ENCODE measurements at places on chromosomes 16 and 17.
A peak's percentile ranks its signal among the peaks of the same experiment; 100 is the strongest.

DNA sequence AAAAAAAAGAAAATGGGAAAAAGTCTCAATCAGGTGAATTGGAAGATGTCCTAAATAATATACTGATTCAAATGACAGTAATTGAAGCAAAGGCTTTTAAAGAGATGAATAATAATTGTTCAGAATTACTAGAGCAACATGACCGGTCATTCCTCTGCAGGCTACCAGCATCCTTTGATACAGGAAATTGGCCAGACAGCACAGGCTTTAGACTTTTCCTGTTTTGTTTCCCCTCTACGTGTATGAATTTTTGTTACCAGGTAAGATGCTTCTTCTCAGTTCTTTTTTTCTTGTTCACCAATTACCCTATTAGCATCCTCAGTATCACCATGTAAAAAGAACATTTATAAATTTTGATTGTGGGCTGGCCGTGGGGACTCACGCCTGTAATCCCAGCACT is 77.5 kb downstream of the RPGRIP1L start:
- DNase-seq, result no peak

DNA sequence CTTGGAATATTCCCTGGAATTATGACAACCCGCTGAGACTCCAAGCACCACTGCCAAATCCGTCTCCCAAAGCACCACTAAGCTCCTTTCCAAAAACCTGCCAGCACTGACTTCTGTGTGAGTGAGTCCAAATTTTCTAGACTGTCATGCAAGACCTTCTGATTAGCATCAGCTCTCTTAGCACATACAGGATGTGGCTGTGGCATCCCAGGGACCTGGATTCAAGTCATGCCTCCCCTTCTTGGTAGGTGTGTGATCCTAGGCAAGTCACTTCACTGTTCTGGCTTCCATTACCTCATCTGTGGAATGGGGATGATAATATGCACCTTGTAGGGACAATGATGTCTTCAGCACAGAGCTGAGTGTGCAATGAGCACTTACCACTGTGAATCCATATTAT is 38.3 kb upstream of the USP7 start:
- DNase-seq, result no peak

DNA sequence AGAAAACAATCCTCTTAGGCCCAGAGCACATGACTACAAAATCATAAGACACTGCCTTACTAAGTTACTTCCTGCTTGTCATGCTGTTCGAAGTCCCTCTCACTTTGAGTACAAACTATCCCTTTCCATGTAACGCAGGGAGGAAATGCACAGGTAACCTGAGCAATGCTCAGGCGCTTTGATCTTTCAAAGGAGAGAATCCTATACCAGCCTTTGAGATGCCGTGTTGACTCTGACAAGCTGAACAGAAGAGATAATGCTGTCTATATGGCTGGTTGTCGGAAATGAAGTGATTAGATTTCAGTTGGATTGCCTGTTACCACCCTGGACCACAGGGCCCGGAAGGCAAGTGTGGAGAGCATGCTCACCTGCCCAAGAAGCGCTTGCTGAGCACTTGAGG is 75.9 kb downstream of the CDH11 start:
- DNase-seq, result no peak

- DNase-seq, result no peak
Observed at GRCh38 chr16:8989099-8989878, 25.6 kb upstream of the USP7 start.

DNA sequence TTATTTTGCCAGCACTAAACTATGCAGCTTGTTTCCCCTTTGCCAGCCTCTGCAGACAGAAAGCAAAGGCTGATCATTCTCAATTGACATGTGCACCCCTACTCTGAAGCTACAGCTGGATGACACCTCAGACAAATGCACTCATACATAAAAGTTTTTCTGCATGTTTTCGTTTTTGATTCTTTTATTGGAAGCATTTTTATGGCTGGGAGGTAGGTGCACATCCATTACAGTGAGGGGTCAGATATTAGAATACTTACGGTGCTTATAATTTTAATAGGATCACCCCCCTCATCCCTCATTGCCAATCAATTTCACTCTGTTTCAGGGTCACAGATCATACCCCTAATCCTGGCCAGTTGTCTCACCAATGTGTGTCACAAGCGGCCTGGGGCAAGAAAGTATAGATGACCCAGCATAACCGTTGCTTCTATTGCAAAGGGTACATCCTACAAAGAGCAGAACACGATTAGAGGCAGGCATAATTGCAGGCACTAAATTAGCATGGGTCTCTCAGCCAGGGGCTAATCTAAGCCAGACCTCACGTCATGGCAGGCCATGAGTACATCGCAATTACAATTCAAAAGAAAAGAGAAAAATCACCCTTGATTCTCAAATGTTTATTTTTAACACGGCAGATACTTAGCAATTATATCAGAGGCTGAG is 89.5 kb upstream of the SOX9 start:
- no peak for DNase-seq

GRCh38 chr17:72069586-72070202 is 51.1 kb upstream of the SOX9 start:
- DNase-seq, result no peak

- no peak for DNase-seq
Observed at GRCh38 chr17:35087731-35088355, 24.3 kb upstream of the RFFL start.

DNA sequence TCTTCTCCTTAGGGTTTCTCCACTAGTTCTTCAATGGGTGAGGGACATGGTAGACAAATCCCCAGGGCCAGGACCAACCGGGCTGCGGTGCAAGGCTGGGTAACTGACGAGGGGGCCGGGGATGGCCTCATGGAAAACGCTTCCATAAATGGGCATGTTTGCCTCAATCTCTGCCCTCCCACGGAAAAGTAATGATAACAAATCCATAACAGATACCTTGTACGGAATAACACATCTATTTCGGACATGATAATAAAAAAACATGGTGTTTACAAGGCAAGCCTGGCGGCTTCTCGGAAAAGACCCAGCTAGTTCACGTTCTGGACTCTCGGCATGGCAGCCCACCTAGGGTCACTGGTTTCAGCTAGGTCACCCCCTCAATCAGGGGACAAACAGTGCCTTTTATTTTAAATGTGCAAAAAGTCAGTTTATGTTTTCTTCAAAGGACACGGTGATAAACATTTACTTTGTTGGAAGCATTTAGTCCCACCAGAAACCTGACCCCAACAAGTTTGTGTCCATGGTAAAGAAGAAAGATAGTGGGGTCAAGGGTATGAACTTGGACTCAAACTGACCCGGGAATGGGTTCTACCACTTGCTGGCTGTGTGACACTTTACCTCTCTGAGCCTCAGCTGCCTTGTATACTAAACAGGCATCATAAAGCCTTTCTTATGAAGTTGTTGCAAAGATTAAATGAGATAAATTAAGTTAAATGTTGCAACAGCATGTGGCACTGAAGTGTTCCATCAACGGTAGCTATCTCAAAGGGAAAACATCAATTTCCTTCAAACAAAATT is 1.7 kb downstream of the MYH11 start:
- DNase-seq, result no peak

DNA sequence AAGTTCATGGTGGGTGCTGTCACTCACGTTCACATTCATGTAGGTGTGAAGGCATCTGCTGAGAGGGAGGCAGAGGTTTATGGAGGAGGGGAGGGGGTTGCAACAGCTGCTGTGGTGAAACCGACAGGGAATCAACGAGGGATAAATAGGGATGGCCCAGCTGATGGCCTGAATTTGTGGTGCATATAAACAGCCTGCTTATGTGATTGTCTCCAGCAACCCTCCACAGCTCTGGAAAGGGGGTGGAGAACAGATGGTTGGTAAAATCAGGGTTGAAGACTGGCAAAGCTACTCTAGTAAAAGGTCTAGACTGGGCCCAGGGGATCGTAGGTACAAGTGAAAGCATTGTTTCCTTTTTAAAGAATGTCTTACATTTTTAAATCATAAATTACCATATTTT is 53.7 kb downstream of the IQCK start:
- no peak for DNase-seq

DNA sequence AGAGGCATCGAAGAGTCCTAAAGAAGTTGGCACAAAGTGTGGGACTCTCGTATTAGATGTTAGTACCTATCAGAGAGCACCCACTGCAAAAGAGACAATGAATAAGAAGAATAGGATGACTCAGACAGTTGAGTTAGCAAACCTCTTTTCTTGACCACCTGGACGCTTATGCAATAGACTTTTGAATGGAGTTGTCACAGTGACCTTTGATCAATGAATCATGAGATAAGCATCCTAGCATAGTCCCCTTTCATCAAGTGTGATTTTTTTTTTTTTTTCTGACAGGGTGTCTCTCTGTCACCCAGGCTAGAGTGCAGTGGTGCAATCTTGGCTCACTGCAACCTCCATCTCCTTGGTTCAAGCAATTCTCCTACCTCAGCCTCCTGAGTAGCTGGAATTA is 1417.9 kb upstream of the GOT2 start:
- DNase-seq, result no peak

DNA sequence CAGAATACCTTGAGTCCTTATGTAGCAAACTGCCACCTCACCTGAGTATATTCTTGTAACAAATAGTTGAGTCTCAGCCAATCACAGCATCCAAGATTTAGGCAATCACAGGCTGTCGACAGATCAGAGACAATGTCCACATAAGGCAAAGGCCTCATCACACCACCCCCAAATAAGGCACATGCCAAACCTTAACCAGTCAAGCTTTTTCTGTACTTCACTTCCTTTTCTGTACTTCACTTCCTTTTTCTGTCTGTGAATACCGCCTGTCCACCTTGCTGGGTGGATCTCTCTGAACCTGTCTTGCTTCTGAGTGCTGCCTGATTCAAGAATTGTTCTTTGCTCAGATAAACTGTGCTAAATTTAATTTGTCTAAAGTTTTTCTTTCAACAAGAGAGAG is 210.4 kb upstream of the N4BP1 start:
- DNase-seq, result peak; percentile 13

GRCh38 chr16:57013229-57013628 is 23.9 kb downstream of the NLRC5 start:
- DNase-seq, result no peak

DNA sequence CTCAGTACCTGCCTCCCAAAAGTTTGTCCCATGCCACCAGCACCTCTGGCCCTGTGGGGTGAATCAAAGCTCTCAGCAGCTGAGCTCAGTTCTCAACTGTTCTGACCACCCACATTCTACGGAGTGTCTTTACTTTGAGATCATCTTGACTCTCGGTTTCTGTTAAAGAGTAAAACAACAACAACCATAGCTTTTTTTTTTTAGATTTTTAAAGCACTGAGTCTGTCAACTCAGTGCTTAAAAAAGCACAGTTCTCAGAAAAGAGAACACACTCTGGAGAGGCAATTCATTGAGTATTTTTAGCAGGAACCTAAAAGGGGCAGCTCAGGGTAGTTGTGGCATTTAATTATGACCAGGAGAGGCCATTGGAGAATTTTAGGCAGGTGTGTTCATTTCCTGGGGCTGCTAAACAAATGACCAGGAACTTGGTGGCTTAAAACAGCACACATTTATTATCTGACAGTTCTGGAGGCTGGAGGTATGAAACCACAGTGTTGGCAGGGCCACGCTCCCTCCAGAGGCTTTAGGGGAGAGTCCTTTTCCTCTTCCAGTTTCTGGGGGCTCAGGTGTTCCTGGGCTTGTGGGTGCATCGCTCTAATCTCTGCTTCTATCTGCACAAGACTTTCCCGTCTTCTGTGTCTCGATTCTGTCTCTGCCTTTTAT is 6.7 kb upstream of the WFIKKN2 start:
- DNase-seq, result no peak

DNA sequence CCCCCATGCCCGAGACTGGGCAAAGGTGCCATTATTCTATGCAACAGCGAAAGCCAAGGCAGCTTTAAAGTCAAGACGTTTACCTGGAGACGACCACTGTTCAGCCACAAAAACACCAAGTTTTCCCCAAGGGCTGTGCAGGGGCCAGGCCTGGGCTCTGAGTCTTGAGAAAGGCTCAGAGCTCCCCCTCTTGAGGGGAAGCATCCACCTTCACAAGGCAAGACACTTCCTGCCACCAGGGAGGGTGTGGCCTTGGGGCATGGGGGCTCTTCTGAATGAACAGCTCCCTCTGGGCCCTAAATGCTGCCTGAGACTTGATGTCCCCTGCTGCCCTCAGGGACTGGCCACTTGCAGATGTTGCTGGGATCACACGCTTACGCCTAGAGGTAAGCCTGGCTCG is 26.5 kb downstream of the PDIA2 start:
- DNase-seq, result no peak

DNA sequence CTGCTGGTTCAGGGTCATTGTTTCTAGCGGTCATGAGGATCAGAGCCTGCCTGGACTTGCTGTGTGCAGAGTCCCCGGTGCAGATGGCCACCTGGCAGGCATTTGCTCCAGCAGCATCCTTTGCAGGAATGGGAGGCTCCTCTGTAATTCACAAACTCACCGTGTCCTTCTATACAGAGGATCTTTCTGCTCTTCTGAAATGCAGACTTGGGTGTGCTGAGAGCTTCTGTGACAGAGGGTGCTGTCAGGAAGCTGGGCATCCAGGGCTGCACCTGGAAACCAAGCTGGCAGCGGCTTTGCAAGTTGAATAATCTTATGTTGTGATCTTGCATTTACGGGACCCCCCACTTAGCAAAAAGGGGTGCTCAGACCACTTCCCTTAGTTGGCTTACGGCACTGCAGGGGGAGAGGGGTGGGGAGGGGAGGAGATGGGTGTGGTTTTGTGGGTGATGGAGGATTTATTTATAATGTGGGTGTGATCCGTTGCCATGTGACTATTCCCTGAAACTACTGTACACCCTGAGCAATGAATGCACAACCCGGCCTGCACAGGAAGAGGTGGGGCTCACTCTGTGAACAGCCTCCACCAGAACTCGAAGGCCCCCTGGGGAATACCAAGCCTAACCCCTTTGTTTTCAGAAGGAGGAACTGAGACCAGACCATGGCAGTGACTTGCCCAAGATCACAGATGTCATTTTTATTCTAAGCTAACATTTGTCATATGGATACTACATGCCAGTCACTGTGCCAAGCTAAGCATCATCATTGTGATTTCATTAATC is 178.3 kb downstream of the PRKCB start:
- peak; percentile 91 for DNase-seq

- no peak for DNase-seq
Observed at GRCh38 chr16:85485379-85485778, 127.7 kb upstream of the GSE1 start.

DNA sequence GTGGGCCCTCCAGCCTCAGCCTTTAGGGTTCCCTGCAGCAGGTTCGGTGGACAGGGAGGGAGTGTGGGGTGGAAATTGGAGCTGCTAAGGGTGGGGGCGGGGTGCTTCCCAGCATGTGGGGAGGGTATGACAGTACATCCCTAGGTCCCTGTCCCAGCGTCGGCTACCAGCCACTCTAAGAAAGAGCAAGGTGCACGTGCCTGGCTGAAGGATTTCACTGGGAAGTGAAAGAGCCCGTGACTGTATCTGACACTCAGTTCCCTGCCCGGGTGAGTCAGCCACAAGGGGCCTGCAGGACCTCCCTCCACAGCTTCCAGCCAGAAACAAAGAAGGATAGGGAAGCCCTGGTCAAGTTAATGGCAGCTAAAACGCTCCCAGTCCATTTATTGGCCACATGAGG is 4.1 kb downstream of the SNRNP25 start:
- no peak for DNase-seq

DNA sequence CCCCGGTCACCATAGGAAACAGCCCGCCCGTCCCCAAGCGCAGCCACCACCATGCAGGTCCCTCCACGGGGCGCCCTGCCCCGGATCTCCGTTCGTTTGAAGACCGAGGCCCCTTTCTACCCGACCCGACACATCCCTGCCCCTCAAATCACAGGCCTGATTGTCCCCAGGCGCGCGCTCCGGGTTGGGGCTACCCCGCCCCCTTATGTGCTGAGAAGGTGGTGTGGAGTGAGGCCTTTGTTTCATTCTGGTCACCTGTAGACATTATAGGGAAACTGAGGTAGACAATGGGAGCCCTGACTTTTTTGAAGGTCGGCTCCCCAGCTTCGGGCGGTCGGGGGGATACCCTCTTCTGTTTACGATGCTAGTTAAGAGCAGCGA is 763 bp upstream of the ACTG1 start:
- DNase-seq, result peak; percentile 69

GRCh38 chr17:67992548-67993152 is 3.6 kb downstream of the C17orf58 start:
- no peak for DNase-seq
